ENCODE measurements at places on chromosomes 2 and 18. TPM values are rescaled to one million over a fixed set of nuclear protein-coding genes. Genes with fewer than 3 reads are reported as not detected.

Gene PSD4
- 48.2 TPM for total RNA-seq

Gene CRYGD
- total RNA-seq = not detected

Gene SERPINB12
- 0.28 TPM for total RNA-seq

Gene PRSS56
- total RNA-seq = not detected

Gene DYTN
- not detected for total RNA-seq

All from airway epithelial cell (primary cell).